MG63 (cell line): ENCODE measurements at places on chromosomes 7 and 10. TPM values are rescaled to one million over a fixed set of nuclear protein-coding genes. Genes with fewer than 3 reads are reported as not detected.
A peak's percentile ranks its signal among the peaks of the same experiment; 100 is the strongest.

Gene AKR1D1
- total RNA-seq = not detected in 2 replicates

Gene DGKI
- total RNA-seq = 0.12 and 0.43 TPM in 2 replicates

Gene SPDYE9
- not detected in 2 replicates for total RNA-seq

Gene SND1
- 66.2 and 66.4 TPM in 2 replicates for total RNA-seq

Gene NCF1
- not detected in 2 replicates for total RNA-seq

Gene ALOX5
- not detected in 2 replicates for total RNA-seq

Gene SPACDR
- 0.56 TPM in 1 of 2 replicates, not detected in the other for total RNA-seq

Gene FAM171A1
- 26.2 and 27.3 TPM in 2 replicates for total RNA-seq

Gene MRPS24
- total RNA-seq = 107 and 198 TPM in 2 replicates

Gene BRAF
- total RNA-seq = 4.2 TPM in 2 replicates

Gene SPDYE16
- total RNA-seq = not detected in 2 replicates

DNA sequence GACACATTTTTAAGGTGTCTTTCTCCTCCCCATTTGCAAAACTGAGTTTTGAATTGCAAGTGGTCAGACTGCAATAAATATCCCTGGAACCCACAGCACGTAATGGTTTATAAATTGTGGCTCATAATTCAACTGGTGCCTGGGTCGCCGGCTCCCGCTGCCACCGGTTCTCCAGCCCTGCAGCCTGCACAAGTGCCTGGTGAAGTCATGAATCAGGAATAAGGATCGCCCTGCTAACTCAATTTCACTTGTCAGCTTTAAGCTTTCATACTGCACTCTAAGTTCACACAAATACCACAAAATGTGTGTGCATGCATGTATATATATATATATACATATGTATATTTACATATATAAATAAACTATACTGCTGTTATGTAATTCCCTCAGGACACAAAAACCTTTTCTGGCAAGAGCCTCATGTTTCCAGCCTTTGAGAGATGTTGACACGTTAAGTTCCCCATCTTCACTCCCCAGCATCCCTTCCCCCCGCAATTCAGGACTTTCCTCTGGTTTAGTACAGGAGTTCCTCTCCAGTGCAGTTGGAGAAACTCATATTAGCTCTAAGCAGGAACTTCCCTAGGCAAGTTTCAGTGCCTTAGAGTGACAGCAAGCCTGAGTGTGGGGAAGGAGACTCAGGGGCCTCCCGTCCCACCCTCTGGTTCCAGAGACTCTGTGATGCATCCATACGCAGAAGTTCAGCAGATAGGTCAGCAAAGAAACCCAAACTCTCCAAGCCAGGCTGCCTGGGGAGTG is 129.2 kb upstream of the UNC5B start:
- DNase-seq = no peak

DNA sequence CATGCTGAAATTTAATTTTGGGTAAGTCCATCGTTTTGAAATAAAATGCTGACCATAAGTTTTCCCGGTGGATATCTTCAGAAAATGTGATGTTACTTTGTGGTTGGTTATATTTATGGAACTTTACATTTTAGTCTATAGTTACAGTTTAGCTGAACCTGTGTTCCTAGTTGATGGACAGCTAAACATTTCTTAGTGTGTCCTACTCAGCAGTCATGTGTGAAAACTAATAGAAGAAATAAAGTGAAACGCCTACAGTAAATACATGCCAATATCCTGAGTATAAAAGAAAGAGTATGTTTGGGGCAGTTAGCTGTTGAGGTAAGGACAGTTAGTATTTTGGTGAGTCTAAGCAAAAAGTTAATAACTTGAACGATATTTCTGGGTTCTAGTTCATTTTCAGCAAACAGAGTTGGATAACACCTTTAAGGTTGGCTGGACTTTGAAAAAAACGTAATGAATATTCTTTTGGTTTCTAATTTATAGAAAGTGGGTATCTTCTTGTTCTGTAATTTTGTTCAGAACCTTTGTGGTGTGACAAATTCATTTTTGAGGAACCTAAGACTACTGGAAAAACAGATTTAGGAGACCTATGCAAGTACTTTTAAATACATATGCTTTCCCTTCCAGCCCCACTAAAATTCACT is 28.7 kb downstream of the LCOR start:
- no peak for DNase-seq

DNA sequence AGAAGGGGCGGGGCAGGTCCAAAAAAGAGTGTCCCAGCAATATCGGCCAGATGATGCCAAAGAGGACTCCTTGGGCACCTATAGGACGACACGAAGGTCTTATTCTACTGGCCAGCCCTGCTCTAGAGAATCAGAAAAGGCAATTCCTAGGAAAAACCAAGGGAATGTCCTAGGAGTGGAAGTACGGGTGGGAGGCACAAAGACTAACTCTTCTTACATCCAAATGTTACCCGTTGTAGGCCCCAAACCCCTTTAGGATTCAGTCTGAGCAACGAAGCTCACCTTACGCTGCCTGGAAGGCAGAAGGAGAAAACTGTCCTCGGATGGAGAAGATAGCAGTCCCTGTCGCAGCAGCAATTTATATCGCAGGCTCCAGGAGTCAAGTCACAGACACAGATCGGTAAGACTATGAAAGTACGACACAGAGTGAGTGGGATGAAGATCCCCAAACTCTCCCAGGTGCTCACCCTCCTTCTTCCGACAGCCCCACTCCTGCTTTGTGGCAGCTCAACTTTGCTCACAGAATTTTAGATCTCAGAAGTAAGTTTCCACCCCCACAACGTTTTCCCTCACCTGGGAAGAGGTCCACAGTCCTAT is 558 bp downstream of the TCTN3 start:
- DNase-seq = no peak

DNA sequence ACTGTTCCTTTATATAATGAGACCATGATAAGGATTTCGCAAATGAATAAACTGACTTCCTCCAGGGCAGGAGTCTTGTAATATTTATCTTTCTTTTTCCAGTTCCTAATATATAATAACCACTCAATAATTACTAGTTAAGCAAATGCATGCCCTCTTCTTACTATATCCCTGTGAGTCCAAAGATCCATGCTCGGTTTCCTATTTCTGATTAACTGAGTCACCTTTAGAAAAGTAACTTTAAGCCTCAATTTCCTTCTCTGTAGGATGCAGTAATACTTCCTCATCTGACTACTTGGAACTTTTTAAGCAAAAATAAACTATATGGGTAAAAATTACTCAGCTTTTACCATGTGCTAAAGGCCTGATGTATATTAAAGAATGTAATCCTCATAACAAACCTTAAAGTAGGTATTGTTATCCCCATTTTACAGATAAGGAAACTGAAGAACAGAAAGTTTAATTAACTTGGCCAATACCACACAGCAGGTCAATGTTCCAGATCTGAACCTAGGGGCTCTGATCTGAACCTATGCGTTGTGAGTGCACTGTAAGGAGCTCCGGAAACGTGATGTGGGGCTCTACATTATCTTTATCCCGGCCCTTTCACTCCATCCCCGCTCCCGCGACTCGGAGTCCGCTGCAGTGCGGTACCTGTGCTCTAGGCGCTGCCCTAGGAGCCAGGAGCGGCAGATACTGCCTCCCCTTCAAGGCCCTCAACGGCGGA is 458 bp downstream of the COX15 start:
- no peak for DNase-seq

DNA sequence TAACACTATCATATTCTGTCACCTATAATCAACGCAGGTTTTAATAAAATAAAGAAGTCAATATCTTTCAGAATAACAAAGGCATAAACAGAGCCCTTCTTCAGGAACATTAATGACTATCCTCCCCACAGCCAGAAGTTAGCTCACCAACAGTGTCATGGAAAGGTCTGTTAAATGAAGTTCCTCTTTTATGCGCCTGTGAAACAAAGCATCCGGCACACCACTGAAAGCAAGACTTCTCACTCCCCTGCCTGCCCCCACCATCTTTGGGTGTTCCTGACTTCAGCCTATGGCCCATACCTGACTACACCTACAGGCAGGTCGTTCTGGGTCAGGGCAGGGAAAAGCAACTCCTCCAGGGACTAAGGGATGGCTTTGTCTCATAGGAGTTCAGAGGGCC is 205.4 kb downstream of the FANK1 start:
- DNase-seq = no peak

DNA sequence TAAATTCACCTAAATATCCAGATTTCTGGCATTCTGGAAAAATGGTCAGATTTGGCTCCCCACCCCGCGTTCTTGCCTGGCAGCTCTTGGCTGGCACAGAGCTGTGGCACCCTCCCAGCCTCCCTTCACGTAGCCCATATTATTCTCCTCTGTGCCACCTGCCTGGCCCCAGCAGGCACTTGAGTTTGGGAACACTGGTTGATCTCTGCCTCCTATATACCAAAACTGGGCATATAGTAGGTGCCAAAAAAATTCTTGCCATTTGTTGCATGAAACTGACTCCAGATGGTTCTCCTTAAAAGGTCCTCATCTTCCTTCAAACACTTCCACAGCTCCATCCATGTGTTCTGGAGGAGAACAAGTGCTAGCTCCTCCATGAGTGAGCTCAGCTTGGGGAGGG is 167.0 kb downstream of the RPS24 start:
- DNase-seq = no peak

DNA sequence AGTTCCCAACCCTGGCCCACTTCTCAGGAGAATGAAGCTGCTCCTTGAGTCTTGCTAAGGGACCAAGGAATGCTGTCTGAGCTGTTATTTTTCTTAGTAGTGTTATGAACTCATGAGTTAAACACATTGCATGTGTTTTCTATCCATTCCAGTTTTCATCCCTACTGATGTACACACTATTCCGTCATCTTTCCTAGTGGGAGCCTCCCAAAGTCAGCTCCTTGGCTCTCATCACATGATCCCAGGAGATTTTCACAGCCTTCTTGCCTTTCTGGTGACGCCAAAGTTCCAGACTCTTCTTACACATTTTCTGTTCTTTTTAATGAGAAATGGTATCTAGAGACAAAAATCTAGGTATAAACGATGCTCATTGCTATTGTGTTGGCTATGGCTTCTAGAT is 8.4 kb upstream of the C10orf71 start:
- no peak for DNase-seq

GRCh38 chr7:25091779-25092178 is 33.3 kb downstream of the CYCS start:
- DNase-seq = no peak

- peak; percentile 58 for DNase-seq
Measured at GRCh38 chr10:63819753-63820329, 298.6 kb downstream of the REEP3 start.

GRCh38 chr10:127908106-127908958 is 1.4 kb downstream of the PTPRE start:
- DNase-seq = peak; percentile 79

GRCh38 chr10:67015225-67015624 is 89.4 kb downstream of the LRRTM3 start:
- DNase-seq = no peak

- no peak for DNase-seq
Measured at GRCh38 chr10:110824660-110825059, 47.1 kb upstream of the PDCD4 start.

GRCh38 chr10:29926693-29927048 is 132.7 kb downstream of the JCAD start:
- no peak for DNase-seq

DNA sequence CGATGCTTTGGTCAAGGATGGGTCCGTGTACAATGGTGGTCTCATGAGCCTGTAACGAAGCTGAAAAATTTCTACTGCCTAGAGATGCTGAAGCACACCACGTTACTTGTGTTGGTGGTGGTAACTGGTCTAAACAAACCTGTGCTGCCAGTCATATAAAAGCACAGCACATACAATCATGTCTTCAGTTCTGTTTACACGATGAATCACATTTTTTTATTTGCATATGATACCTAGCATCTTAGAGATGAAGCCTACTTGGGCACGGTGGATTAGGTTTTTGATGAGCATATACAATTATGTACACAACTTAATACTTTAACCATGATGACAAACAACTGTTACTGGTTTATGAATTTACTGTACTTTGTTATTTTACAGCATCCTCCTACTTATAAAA is 201.0 kb downstream of the ZMYND11 start:
- no peak for DNase-seq

DNA sequence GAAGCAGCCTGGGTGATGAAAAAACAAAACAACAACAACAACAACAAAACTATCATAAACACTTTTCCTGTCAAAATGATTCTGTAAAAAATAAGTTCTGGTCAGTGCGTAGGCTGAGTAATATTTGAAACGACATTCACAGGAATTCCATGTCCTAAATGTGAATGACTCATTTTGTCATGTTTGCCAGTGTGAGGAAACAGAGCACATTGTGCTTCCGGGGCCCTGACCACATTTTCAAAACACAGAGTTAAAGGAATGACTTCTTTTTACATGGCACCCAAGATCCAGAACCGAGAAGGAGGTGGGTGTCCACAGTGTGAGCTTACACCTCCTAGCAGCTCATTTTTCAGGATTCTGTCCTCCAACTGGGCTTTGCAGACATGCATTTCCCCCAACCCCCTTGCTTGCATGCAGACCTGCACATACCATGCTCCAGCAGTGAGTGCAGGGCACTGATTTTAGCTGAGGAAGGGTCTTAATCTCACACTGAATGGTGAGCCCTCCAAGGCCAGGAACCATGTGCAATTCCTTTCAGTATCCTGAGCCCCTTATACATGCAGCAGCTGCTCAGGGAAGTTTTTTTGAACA is 3.0 kb downstream of the CLRN3 start:
- no peak for DNase-seq

DNA sequence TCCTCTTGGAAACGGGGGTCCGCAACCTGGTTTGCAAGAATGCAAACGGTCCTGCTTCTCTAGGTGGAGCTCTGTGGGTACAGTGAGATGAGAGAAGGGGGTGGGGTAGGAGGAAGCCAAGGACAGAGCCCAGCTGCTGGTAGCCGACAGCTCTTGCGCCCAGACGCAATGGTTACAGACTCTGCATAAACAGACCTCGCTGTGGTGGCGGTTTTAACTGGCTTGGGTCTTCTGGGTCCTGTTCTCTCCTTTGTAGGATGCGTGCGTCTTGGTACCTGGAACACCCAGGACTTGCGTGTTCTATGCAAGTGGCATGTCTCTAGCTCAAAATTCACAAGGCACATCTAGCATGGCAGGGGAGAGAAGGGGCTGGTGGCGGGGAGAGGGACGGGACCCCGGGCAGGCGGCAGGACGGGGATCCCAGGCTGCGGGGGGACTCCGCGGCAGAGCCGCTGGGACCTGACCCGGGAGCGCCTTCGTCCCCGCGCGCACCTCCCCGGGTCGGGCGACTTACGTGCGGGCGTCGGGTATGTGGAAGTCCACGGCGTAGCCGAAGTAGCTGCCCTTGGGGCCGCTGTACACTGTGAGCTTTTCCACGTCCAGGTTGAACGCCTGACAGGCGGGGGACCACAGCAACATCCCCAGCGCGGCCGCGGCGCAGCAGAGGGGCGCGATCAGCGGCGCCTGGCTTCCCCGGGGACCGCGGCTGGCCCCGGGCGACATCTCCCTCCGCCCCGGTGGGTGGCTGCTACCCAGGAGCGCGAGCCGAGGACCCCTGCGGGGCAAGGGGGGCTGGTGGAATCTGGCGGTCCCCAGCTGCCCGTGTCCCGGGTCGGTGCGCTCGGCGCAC is 448 bp downstream of the ITGA8 start:
- no peak for DNase-seq

DNA sequence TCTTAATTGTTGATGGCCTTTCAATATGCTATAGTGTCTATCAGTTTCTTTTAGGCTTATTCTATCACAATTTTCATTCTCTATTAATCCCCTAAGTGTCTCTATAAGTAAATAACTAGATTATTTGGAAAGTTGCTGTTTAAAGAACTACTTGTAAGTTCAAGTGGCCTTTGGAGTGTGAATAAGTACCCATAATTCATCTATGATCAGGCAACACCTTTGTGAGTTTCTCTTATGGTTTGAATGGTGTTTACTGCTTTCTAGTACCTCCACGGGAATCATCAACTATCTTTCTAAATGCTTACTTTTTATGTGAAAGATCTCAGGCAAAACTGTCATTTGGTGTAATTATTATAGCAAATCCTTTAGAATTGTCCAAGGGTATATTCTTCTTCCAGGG is 166.7 kb downstream of the POU6F2 start:
- no peak for DNase-seq
